ENCODE measurements at places on chromosomes 16 and 17. TPM values are rescaled to one million over a fixed set of nuclear protein-coding genes. Genes with fewer than 3 reads are reported as not detected.
A peak's percentile ranks its signal among the peaks of the same experiment; 100 is the strongest.

DNA sequence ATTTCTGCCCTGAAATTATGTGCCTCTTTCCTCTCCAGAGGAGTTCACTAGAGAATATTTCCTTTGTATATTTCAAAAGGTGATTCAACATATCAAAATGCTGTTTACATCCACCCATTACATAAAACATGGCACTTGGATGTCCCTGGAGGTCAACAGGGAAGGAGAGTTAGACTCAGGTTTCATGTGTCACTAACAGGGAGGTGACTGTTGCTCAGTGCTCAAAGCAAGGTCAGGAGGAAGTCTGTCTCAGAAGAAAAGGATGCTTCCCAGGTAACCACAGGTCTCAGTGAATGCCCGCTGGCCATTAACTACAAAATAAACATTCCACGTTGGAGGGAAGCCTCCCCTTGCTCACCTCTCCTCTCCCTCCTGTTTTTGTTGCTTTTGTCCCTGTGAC, 198.6 kb downstream of the AXIN2 start:
- DNase-seq: no peak

Gene MT1F
- 0.71 TPM for total RNA-seq

DNA sequence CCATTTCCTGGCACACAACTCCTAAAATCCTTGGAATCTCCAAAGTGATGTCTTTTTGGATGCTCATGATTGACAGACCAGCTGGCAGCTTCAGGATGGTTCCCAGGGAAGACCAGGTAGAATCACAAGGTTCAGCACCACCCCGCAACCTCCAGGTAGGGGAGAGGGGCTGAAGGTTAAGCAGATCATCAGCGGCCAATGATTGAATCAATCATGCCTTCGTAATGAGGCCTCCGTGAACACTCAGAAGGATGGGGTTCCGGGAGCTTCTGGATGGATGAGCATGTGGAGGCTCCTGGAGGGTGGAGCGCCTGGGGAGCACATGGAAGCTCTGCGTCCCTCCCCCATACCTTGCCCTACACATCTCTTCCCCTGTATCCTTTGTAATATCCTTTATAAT, 185.9 kb downstream of the SEC14L1 start:
- peak; percentile 56 for DNase-seq

Gene CCL1
- total RNA-seq: not detected

DNA sequence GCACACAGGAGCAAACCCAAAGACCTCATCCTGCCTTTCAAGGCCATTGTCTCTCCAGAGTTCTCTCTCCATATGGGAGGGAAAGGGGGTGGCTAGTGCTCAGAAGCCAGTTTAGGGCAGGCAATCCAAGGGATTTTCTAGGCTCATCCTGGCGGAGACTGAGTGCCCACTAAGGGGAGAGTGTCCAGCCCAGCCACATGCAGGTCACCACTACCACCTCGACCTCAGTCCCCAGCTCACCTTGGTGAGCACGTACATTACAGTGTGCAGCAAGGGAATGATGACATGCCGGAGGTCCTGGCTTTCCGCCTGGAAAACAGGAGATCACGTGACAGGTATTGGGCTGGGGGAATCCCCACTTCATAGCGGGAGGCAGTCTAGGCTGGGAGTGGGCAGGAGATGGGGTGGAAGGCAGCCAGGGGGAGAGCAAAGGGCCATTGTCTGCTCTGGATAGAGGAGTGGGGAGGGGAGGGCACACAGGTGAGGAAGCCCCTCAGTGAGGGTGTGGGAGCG, 29.9 kb downstream of the PIK3R6 start:
- peak; percentile 57 for DNase-seq

DNA sequence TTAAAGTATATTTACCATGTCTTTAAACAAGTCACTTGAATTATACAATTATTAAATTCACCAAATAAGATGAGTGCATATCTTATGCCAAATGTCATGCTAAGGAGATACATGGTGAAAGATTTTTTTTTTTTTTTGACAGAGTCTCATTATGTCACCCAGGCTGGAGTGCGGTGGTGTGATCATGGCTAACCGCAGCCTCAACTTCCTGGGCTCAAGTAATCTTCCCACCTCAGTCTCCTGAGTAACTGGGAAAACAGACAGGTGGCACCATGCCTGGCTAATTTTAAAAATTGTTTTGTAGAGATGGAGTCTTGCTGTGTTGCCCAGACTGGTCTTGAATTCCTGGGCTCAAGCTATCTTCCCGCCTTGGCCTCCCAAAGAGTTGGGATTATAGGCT, 149.0 kb upstream of the GOT2 start:
- no peak for DNase-seq

GRCh38 chr17:64174686-64175456, 44.9 kb upstream of the ERN1 start:
- no peak for DNase-seq

DNA sequence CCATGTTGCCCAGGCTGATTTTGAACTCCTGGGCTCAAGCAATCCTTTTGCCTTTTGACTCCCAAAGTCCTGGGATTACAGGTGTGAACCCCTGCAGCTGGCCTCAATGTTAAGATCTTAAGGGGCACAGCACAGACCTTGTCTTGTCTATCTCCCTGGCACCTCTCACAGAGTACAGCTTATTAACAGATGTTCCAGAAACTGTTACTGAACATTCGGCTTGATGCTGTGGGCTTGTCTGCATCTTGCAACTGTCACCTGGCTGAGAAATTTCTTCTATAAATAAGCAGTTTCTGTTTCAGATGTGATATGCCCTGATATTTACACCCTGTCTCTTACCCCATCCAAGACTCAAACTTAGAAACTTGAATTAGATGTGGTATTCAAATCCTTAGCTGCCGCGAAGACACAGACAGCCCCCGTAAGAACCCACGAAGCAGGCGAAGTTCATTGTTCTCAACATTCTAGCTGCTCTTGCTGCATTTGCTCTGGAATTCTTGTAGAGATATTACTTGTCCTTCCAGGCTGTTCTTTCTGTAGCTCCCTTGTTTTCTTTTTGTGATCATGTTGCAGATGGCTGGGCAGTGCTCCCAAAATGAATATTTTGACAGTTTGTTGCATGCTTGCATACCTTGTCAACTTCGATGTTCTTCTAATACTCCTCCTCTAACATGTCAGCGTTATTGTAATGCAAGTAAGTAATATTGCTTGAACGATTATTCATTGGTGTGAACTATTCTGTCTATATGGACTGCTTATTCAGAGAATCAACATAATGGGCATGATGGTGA, at the start of gene TNFRSF17:
Gene TNFRSF17, plus strand, starts transcription at position 450 of the 791 bp plus-strand sequence. Its CDS starts 115 bp downstream, at position 565.
- no peak for DNase-seq

- no peak for DNase-seq
Observed at GRCh38 chr16:53892155-53892554, 188.2 kb downstream of the FTO start.

- no peak for DNase-seq
Observed at GRCh38 chr16:9176547-9177418, 85.3 kb downstream of the HAPSTR1 start.

Gene SF3B3
- 71.5 TPM for total RNA-seq

- DNase-seq: no peak
Observed at GRCh38 chr17:39867084-39867879, 720 bp upstream of the ZPBP2 start.

- no peak for DNase-seq
Observed at GRCh38 chr16:19885451-19886072, 914 bp upstream of the GPRC5B start.

Gene NOXO1
- not detected for total RNA-seq

DNA sequence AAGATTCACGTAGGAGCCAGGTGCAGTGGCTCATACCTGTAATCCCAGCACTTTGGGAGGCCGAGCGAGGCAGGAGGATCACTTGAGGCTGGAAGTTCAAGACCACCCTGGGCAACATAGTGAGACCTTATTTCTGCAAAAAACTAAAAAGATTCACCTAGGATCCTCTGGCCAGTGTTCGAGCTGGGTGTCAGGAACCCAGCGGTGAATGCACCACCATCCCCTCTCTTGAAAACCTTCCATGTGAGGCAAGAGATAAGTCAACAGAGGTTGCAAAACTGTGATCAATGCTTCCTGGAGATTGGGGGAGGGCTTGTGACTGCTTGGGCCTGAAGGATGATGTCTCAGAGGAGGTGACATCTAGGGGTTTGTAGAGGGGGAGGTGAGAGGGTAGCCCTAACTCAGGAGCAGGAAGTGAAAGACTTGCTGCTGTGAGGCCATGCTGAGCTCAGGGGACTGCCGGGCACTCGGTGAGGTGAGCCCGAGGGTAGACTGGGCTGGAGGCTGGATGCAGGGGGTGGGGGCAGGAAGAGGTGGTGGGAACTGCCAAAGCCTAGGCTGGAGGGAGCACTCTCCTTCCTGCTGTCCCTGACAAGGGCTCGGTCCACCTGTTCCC, 11.7 kb downstream of the GJD3 start:
- no peak for DNase-seq

- no peak for DNase-seq
Observed at GRCh38 chr16:66911112-66911511, 7.6 kb downstream of the CDH16 start.

DNA sequence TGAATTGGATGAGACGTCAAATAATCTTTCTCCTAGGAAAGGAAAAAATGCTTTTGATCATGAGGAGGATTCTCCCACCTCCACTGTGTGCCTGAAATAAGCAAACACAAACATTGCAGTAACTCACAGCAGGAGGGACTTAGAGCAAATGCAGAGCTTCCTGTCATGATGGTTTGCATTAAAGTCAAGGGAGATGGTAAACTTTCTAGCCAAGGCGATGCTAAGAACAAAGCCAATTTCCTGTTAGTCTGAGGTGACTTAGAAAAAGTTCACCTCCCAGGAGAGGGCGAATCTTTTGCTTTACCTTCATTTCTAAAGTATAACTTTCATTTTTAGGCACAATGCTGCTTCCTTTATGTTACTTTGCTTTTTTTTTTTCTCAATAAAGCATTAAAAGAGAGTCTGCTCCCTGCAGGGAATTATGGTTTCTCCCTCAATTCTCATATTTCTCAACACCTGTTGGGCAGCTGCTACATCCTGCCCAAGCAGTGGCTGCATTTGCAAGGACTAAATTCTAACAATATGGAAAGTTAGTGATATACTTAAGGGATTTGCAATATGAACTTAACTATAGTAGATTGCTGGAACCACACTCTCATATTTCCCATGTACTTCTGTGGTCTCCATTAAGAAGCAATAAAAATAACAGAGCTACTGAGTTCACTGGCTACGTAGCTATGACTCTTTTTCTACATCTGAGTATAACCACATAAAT, 175.6 kb downstream of the PCTP start:
- DNase-seq: no peak

Gene RAB26
- 1.8 TPM for total RNA-seq

DNA sequence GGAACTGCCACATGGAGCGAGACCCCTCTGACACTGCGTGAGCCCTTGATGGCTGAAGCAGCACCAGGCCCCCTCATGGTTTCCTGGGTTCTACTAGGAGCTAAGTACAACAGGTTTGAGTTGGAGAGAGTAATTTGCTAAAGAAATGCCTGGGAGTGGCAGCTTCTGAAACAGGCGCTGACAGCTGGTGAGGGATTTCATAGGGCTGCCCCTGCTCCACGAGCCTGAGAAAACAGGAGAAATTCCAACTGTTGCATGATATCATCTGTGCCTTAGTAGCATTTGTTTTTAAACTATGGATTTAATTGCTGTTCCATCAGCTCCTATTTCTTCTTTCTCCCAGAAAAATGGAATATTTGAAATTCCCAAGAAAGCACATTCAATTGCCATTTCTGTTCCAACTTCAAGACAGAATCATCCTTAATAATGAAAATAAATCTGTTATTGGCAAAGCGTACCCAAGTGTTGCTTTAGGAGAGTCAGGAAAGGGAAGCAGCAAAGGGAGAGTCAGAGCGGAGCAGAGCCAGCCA, 78.8 kb upstream of the ANKFN1 start:
- no peak for DNase-seq

DNA sequence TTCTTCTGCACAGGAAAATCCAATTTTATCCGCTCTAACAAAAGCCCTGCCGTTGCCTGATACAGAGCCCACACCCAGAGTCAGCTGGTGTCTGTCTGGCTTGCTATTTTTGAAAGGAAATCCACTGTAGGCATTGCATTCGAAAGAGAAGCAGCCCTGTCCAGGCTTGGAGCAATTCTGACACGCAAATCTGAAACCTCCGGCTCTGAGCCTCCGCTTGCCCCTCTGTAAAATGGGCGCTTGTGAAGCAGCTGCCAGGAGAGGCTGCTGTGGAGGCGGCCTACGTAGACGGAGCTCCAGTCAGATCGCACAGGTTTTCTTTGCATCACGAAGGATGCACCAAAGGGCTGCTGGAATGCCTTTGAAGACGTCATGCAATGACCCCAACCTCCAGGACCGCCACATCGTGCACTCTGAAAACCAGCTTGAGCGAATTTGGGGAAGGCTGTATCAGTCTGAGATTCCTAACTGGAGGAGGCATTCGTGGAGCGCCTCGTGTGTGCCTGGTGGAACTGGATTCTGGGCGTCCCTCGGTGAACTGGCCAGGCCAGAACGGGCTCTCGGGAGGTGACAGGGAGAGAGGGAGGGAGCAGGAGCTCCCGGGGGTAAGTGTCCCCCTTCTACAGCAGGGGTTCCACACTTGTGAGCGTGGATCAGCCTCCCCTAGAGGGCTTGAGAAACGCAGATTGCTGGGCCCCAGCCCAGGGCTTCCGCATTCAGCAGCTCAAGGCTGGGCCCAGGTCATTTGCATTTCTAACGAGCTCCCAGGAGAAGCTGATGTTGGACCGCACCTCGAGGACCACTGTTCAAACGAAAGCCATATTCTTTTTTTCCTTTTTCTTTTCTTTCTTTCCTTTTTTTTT, 215.5 kb downstream of the MRTFB start:
- DNase-seq: no peak

Gene SPN
- 0.81 TPM for total RNA-seq

DNA sequence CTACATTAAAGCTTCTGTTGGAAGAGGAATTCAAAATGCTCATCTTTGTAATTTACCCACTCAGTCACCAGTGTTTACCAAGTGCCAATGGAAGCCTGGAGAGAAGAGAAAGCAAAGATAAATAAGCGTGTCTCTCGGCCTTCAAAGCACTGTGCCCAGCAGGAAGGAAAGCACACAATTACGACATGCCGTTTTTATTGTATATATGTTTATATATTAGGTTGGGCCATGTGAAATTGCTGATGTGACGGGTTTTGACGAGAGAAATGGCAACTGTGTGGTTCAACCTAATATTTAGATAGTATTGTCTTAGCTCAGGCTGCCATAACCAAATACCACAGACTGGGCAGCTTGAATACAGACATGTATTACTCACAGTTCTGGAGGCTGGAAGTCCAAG, 79.3 kb upstream of the HSBP1 start:
- no peak for DNase-seq

Gene CNTNAP1
- total RNA-seq: 46.8 TPM

DNA sequence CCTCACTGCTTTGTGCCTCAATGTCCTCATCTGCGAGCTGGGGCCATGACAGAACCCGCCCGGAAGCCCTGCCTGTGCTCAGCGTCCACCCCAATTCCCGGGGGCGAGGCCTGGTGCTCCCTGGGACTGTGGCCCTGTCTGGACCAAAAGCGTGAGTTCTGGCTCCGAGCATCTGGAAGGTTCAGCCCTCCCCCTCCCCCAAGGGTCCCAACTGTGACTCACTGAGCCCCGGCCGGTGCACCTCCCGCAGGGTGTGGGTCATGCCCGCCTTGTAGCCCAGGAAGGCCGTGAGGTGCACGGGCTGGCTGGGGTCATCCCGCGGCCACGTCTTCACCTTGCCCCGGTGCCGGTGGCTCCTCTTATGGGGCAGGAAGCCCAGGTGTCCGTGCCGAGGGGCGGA, 755 bp downstream of the RPL3L start:
- DNase-seq: no peak

Gene TOX3
- not detected for total RNA-seq

Gene TMIGD1
- 0.71 TPM for total RNA-seq

Measured in sigmoid colon (tissue), 7 donors.